ENCODE measurements at places on chromosomes 7 and 10. TPM values are rescaled to one million over a fixed set of nuclear protein-coding genes. Genes with fewer than 3 reads are reported as not detected.

GRCh38 chr10:100103581-100103980, 21.9 kb upstream of the CPN1 start:
- no peak for DNase-seq

- peak; percentile 76 for DNase-seq
Measured at GRCh38 chr10:79245539-79246208, 101.6 kb upstream of the PPIF start.

DNA sequence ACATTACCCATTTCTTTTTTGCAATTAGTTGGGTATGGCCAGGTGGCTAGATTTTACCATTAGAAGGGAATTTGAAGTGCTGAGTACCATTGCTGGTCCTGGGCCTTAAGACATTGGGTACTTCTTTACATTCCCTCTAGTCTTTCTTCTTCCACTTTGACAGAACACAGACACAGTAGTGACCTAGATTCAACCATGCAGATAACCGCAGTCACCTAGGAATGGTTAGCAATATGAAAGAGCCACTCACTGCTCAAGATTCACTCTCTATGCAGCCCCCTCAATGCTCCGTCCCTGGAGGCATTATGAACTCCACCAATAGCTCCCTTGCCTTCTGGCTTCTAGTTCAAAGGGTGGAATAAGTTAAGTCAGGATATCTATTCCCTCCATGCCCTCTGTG, 16.2 kb upstream of the PON1 start:
- DNase-seq = no peak

DNA sequence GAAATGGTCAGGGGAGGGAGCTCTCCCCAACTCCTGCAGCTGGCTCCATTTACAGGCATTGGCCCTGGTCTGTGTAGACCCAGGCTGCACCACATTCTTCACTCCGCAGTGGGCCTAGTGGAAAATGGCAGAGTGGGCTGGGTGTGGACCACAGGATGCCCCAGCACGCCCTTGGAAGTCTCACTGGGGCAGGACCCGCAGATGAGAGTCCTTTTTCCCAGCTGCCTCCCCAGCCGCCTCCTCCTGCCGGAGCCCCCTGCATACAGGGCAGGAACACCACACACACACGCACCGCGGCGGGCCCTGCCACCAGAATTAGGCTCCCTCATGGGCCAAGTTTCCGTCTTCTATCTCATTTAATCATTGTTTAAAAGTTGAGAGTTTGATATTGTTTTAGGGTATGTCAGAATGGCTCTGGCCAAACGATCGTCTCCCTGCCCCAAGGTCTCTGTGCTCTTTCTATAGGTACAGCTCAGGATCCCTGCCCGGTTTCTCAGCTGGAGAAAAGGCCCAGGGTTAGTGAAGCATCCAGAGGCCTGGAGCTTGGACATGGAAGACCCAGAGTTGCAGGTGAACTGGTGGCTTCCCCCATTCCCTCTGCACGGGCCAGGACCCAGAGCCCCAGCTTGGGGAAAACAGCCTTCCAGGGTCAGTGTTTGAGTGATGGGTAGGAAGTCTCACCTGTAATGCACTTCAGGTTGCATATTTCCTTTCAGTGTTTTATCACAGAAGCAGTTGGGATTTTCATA, 42.0 kb downstream of the ZNF467 start:
- DNase-seq = no peak

The EEPD1 gene
- total RNA-seq = 5.2 TPM

The FAM25G gene
- not detected for total RNA-seq
